ENCODE measurements at places on chromosomes 5 and 9.
A peak's percentile ranks its signal among the peaks of the same experiment; 100 is the strongest.

DNA sequence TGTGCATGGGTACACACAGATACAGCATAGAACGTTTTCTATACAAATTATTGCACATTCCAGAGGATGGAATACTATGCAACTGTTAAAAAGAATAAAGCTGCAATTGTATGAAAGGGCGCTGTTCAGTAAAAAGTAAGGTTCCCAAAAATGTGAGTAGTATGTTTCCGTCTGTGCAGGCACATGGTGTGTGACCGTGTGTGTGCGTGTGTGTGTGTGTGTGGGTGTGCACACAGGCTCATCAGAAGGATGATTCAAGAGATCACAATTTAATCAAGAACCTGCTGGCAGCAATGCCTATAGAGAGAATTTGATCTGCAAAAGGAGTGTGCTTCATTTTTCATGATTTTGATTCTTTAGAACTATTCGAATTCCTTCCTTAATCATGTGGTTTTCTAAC, 76.3 kb downstream of the SEMA4D start:
- no peak for DNase-seq

GRCh38 chr5:72465601-72466563, 41.3 kb downstream of the ZNF366 start:
- DNase-seq: no peak

- DNase-seq: peak; percentile 82
These were observed 14.1 kb downstream of the CAPSL start for GRCh38 chr5:35924122-35924949.

GRCh38 chr9:37788332-37788731, 3.5 kb upstream of the EXOSC3 start:
- DNase-seq: no peak

GRCh38 chr9:129139233-129139992, 28.2 kb downstream of the PTPA start:
- peak; percentile 80 for DNase-seq

- DNase-seq: no peak
These were observed 102.3 kb downstream of the GLDC start for GRCh38 chr9:6543204-6543603.

DNA sequence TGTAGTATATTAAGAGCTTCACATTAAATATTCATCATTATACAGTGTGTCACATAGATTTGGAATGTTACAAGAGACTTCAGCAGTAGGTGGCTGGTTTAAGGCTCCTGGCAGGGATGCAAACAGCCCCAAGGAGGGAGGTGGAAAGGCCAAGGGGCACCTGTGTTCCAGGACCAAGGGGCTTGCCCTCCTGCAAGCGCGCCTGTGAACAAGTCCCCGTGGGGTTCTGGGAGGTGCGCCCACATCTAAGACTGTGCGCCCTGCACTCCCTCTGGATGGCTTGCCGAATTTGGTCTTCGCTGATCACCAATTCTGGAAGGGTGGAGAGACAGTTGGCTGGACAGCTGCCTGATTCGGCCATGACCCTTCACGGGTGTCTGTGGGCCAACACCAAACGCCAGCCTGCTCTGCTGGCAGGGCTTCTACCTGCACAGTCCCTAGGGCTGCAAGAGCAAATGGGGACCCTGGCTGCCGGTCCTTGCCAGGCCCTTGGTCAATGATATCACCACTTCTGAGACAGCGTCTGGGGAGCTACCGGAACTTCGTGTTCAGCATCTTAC, 12.1 kb upstream of the SLC25A51 start:
- no peak for DNase-seq

DNA sequence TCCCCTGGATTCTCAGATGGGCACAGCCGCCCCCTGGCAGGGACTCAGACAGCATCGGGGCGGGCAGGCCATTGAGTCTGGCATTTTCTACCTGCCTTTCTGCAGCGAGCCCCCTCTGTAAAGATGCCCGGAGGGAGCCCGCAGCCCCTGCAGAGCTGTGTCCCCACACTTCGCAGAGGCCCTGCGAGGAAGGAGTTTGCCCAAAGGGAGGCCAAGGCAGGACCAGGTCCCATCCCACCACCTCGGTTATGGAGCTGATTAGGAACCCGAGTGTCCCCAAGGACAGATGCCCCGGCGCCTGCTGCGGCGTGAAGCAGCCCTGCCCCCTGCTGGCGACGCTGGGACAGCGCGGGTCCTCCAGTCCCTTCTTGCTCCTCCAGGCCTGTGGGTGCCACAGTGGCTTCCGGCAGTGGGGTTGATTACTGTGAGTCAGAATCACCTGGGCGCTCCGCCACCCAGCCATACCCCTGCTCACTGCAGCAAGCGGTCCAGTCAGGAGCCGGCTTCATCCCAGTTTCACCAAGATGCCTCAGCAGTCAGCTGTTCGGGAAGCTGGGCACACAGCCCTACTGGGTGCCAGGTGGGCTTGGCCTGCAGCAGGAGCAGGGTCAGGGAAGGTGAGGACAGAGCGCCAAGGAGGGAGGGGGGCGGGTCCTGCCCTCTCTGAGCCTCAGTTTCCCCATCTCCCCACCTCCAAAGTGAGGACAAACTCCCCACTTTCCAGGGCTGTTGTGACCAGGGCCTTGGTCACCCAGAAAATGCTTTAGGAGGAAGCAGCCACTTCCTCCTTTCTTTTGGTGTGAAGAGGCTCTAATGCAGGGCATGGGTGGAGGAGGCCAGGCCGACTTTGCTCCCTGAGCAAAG, 117.2 kb downstream of the RXRA start:
- DNase-seq: peak; percentile 47

DNA sequence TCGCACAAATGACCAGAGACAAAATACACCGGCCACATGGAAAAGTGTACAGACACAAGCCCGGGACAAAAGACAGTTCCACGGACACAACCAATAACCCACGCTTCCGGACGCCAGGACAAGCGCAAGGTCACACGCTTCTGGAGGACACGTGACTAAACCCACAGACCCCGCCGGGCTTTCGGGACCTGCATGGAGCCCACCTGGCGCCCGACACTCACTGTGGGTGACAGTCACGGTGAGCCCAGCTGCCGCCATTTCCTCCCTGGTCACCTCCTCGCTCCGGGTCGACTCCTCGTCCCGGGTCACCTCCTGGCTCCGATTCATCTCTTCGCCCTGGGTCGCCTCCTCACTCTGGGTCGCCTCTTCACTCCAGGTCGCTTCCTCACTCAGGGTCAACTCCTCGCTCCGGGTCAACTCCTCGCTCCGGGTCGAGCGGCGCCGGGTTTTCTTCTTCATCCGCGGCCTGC, 470 bp downstream of the BAG1 start:
- no peak for DNase-seq

- peak; percentile 79 for DNase-seq
These were observed 127.9 kb upstream of the PTGER4 start for GRCh38 chr5:40551496-40552491.

DNA sequence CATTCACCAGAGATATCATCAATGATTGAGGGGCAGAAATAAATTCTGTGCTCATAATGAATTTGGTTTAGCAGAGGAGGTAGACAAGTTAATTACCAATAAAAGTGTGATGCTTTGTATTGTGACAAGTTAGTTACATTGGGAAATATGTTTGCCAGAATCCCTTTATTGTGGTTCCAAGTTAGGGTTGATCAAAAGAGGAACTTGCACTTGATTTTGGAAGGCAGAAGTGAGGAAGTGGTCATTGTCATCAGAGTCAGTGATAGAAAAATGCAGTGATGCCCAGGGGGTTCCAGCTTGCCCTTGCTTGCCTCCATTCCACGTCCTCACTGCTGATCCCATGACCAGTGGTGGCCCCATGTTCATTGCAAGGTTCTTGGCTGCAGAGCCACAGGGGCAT, 69.7 kb downstream of the SVEP1 start:
- no peak for DNase-seq

DNA sequence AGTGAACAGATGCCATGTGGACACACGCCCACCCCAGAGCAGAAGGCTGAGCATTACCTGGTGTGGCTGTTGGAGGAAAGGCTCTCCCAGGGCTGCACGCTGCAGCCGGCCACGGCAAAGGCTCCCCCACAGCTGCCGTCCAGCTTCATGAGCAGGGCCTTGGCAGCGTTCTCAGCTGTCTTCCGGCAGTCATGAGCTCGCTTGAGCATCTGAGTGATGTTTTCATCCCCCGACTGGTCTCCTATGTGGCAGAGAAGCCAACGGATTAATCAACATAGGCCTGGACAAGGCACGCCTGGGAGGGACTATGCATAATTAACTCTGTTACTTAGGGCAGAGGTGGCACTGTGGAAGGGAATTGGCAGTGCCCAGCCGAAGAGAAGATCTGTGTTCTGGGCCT, 87.3 kb downstream of the DCP2 start:
- no peak for DNase-seq

DNA sequence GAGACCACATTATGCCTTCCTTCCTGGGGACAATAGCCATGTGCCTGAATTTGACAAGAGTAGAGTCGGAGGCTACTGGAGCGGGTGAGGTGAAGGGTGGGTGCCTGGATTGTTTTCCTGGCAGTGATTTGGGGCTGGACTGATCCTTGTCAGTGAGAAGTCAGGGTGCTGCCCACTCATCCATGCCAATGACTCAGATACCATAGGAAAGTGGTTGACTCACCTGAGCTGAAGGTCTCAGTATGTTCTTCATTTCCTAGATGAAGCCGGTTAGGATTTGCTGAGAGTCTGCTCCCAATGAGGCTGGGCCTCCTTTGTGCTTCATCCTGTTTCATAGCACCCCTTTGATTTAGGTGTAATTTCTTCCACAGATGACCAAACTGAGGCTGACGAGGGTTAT, 366.0 kb downstream of the KDM4C start:
- no peak for DNase-seq

DNA sequence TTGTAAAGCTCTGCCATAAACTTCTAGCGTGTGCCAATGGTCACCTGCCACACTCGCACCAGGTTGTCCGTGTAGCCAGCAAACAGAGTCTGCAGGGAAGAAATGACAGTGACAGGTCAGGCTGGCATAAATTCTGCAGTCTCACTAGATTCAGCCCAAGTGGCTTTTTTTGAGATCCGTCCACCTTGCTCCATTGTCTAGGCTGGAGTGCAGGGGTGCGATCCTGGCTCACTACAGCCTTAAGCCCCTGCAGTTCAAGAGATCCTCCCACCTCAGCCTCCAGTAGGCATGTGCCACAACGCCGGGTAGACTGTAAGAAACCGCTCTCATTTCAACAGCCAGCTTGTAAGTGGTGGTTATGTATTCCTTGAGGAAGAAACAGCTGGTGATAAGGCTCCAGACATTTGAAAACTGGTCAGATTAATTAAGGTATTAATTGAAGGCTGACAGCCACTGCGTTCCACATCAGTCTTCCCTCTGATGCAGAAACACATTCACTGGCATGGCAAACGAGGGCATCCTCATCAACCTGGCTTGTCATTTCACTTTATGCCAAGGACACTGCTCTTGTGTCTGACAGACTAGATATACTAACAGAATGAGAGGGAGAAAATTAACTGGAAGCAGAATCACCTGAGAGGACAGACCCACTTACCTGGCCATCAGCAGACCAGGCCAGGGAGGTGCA, 6.6 kb downstream of the RACK1 start:
- no peak for DNase-seq

DNA sequence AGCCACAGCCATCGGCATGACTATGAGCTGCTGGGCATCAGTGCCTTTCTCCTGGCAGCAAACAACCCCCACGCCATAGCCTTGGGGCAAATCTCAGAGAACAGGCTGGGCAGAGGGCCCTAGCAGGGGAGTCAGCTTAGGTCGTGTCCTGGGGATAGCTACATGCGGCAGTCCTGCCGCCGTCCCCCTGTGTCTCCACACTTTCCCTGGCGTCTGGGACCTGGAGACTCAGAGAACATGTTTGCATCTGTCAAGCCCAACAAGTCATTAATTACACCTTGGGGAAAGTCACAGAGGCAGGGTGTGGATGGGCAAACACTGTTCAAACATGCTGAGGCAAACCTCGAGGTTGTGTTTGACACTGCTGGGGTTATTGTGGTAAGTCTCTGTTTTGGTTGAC, 123.6 kb downstream of the C5orf15 start:
- no peak for DNase-seq
